Right renal pelvis (tissue), 4 donors: ENCODE measurements at places on chromosomes 2 and 18. TPM values are rescaled to one million over a fixed set of nuclear protein-coding genes. Genes with fewer than 3 reads are reported as not detected.

The COL4A4 gene
- polyA plus RNA-seq, result 45.7 TPM

- no peak for DNase-seq
Measured at GRCh38 chr2:48377646-48378045, 152.3 kb upstream of the STON1 start.

GRCh38 chr2:117555965-117556364 is 258.5 kb upstream of the DDX18 start:
- DNase-seq, result no peak

DNA sequence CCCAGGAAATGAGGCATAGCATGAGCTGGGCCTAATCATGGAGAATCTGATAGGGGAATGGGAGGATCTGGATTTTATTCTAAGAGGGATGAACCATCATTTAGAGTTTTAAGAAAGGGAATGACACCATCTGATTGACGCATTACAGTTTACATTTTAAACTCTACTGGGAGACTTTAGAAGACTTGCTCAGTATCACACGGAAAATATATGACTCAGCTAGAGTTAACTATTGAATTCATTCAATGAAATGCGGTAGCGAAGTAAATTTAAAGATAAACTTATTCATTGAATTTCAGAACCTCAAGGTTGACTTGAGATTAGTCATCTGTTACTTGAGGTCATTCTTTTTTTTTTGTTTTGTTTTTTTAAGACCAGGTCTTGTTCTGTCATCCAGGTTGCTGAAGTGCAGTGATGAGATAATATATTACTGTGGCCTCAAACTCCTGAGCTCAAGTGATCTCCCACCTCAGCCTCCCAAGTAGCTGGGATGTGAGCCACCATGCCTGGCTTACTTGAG is 25.0 kb downstream of the MC4R start:
- DNase-seq, result no peak

GRCh38 chr2:159926695-159927094 is 128.7 kb upstream of the CD302 start:
- no peak for DNase-seq

- no peak for DNase-seq
Measured at GRCh38 chr2:201254081-201254730, 6.1 kb upstream of the CASP8 start.
